CD4-positive, alpha-beta T cell treated with Interleukin-12 subunit alpha and Interleukin-12 subunit beta, for 1 hour (primary cell): ENCODE measurements at places on chromosomes 11 and 22.
A peak's percentile ranks its signal among the peaks of the same experiment; 100 is the strongest.

GRCh38 chr11:5225480-5225871 lies 1.4 kb downstream of the HBB start:
- DNase-seq, result no peak

DNA sequence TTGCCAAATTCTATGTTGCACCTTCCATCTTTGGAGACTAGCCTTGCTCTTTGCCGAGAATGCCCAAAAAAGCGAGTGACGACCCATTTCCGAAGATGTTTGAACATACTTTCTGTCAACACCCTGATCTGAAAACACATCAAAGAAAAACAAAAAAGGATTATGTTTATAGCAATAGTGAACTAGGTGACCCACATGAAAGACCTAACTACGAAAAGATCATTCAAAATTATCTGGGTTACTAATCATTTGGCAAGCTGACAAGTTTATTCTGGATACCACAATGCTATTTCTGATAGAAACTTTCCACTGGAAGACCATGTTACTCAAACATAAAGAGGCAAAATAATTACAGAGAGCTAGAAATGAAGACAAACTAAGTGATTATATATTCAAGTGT lies 27.0 kb downstream of the KCNJ1 start:
- peak; percentile 66 for DNase-seq

DNA sequence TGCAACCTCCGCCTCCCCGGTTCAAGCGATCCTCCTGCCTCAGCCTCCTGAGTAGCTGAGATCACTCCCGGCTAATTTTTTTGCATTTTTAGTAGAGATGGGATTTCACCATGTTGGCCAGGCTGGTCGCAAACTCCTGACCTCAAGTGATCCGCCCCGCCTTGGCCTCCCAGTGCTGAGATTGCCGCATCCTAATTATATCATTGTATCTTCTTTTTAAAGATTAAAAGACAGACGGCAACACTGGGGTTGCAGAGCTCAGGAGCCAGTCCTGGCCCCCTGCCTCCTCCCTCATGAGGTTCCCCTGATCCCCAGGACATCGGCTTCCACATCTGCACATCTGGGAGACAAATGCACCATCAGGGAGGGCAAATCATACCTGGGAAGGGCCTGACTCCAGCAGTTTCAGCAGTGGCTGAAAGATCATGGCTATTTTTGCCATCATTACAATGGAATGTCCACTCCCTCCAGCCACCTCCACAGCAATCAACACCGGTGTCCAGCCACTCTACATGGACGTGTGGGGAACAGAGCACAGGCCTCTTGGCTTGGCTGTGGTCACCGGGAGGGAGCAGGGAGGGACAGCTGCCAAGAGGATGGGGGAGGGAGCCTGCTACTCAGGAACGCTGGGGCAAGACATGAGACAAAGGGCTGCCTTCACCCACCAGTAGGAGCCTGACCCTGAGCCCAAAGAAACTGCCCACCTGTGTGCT lies 9.2 kb upstream of the CELSR1 start:
- DNase-seq, result no peak

DNA sequence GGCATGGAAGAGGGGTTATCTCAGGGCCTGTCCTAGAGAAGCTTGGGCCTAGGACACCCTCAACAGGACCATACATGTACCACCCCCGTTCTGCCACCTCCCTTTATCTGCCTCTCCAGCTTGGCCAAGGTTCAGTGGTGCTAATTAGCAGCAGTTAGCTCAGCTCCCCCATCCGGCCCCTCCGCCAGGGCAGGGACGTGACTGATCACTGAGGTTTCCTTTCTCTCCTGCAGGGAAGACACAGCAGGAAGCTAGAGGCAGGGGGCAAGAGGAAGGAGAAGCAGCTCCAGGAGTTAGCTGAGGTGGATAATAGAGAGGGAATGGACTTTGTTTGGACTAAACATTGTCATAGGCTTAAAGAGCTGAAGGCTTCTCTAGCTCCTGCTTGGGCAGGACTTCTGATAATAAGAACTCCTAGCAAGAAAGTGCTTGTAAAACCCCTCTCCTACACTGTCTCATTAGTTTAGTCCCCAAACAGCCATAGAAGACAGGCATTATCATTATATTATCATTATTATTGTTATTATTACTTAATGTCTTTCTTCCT lies 53.8 kb downstream of the BUD13 start:
- DNase-seq, result no peak

- no peak for DNase-seq
These were observed 15.5 kb upstream of the TMEM135 start for GRCh38 chr11:87022254-87022653.

GRCh38 chr11:35664977-35665441 lies 2.4 kb downstream of the TRIM44 start:
- no peak for DNase-seq

GRCh38 chr11:103112364-103112763 lies 3.1 kb downstream of the DYNC2H1 start:
- DNase-seq, result no peak

DNA sequence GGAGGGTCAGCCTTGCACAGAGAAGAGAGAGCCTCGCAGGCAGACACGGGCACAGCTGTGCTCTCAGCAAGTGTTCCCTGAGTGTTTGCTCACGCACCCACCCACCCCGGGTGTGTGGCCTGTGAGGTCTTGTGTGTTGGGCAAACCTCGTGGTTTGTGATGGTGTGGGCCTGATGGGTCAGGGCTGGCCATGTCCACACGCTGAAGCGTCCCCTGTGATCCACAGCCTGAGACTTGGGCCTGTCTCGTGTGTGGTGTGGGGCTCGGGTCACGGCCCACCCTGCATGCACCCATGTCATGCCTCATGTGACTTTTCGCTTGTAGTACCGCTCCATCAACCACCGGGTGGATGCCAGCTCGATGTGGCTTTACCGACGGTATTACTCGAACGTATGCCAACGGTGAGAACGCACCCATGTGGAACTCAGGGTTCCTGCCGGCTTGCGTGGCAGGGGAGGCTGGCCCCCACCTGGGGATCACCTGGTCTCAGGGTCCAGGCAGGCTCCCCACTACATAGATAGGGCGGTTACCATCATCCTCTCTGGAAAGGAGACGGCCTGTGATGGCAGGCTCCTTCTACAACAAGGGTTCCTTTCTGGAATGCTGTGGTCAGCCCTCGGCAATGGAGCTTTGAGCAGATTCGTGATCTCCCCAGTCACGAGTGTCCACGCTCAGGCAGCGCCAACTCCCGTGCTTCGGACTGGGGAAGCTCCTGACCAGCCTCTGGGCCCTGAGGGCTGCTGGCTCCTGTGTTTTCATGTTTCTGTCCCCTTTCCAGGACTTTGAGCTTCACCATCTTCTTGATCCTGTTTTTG lies 5.9 kb downstream of the TPCN2 start:
- DNase-seq, result no peak

DNA sequence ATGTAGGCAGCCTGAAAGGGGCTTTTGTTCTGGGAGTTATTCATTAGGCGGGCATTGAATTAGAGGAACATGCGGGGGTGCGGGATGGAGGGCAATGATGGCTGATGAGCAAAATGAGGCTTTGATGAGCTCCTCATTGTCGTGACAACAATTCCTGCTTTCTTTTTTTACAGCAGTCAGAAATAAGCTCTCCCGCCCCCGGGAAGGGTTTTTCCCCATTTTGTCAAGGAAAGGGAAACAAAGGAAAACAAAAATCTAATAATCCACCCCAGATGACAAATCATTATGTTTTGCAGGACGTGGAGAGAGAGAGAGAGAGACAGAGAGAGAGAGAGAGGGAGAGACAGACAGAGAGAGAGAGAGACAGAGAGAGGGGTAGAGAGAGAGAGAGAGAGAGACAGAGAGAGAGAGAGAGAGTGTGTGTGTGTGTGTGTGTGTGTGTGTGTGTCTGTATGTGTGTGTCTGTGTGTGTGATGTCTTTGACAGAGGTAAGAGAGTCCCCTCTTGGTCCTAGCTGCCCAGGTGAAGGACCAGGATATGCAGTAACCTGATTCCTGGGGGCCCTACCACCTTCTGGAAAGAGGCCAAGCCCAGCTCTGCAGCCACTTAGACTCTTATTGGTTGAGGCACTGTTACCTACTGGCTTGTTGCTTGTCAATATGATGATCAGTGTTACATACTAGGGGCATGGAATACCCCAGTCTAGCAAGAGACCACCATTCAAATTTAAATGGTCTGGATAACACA lies 46.7 kb upstream of the PARVA start:
- DNase-seq, result no peak

DNA sequence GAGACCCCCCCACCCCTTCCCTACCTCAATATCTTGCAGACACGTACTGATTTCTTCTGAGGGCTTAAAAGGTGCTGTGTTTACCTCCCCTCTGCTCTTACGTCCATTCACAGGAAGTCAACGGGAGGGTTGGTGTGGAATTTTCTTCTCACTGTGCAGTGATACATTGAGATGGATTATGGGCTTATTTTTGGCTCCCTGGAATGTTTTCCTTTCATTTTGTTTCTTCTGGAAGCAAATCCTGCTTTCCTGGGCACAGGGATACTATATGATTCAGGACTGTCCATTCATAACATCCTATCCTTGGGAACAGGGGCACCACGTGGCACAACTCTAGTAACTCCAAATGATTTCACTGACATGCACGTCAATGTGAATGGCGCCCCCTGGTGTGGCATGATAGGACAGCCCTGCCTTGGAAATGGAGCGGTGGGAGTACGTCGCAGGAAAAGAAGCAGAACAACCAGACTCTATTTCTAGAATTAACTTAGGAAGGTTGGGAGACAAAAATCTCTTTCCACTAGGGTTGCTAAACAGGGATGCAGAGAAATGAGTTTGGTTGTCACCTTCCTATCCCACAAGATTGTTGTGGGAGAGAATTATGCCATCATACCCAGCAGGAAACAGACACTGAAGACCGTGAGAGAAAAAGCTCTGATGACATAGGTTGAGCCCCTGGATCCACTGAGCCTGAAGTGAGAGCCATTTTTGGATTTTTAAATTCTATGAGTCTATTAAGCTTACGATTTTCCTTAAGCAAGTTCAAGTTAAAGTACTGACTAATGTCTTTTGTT lies 146.5 kb upstream of the RAG2 start:
- peak; percentile 50 for DNase-seq

DNA sequence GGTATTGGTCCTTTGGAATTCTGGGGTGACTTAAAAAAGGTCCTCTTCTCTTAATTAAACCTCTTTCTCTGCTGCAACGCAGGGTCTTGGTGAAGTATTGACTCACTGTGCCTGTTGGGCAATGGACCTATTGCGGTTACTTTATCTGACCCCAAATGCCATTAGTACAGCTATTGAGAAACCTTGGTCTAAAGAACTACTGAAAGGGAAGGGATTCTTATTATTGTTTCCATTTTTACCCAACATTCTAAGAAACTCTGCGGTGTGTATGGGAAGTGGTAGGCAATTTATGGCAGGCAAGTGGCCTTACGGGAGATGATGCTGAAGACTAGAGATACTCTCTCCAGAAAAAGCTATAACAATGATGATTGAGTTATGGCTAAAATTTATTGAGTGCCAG lies 12.5 kb downstream of the SLC6A5 start:
- no peak for DNase-seq

GRCh38 chr22:19957445-19957844 lies 15.8 kb upstream of the TXNRD2 start:
- no peak for DNase-seq

DNA sequence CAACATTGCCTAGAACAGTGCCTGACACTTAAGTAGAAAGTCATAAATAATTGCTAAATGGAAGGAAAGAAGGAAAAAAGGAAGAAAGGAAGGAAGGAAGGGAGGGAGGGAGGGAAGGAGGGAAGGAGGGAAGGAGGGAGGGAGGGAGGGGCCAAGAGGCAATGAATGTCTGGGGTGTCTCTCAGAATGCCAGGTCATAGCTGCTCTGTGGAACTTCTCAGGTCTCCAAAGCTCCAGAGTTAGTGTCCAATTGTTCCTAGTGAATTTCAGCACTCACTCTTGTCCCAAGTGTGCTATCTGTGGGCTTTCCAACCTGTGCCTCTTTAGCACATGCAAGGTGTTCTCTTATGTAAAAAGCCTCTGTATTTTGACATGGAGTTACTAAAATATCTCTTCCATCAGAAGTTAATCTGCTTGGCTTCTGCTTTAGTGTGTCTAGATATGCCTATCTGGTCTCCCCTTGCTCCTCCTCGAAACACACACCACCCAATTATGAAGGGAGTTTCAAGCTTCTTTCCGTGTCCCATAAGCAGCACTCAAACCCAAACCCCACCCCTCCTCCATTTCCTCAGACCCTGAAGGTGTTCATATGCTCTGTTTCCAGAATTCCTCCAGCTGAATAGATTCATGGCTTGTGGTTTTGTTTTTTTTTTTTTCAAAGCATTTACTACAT lies 56.5 kb downstream of the FAM76B start:
- no peak for DNase-seq

- DNase-seq, result no peak
These were observed 393.0 kb upstream of the KIRREL3 start for GRCh38 chr11:127393460-127393997.

- no peak for DNase-seq
These were observed 13.3 kb upstream of the WDR74 start for GRCh38 chr11:62852523-62853188.

- DNase-seq, result peak; percentile 97
These were observed at the start of the genes C22orf23 and POLR2F for GRCh38 chr22:37953437-37954179. Gene C22orf23, minus strand, starts transcription at chr22:37953601. Its CDS starts 452 bp downstream, at chr22:37953149. Gene POLR2F, plus strand, starts transcription at chr22:37953699. Its CDS starts 89 bp downstream, at chr22:37953788.

- DNase-seq, result no peak
These were observed 356.9 kb upstream of the CCDC90B start for GRCh38 chr11:83643115-83643514.

DNA sequence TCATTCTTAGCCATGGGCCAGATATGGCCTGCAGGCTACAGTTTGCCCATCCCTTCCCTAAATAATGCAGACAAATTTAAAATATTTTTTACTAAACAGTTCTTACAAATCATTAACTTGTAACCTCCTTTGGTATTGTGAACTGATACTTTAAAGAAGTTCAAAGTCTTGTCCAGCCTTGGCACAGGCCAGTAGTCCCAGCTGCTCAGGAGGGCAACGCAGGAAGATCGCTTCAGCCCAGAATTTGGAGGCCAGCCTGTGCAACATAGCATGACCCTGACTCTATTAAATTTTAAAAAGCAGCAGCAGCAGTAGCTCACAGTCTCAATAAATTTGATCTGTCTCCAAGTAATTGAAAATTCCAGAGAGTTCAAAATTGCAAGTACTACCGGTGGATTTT lies 83.7 kb upstream of the ARHGAP32 start:
- DNase-seq, result no peak

- no peak for DNase-seq
These were observed 128.2 kb upstream of the ZBED5 start for GRCh38 chr11:10986006-10986405.

DNA sequence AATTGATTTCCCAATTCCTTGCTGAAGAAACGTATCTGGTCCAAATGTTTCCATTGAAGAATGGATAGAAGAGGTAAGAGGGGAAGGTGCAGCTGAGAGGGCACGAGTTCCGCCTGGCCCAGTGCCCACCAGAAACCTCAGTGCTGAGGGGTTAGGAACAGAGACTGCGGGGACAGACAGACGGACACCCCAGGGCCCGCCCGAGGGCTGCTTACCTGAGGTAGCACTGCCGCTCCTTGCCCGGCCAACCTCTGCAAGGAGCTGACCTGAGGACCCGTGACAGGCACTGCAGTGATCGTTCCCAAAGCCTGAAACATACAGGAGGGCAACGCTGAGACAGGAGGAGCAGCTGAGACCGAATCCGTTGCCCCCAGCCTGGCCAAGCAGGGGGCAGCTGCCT lies 89.6 kb downstream of the PHF21B start:
- DNase-seq, result no peak

GRCh38 chr22:17471886-17472535 lies 91.3 kb upstream of the SLC25A18 start:
- no peak for DNase-seq

- DNase-seq, result no peak
These were observed 442 bp downstream of the PELI3 start for GRCh38 chr11:66467034-66467659.

GRCh38 chr22:44305888-44306287 lies 6.9 kb downstream of the SHISAL1 start:
- no peak for DNase-seq
